ENCODE measurements at places on chromosomes 5 and 9.

DNA sequence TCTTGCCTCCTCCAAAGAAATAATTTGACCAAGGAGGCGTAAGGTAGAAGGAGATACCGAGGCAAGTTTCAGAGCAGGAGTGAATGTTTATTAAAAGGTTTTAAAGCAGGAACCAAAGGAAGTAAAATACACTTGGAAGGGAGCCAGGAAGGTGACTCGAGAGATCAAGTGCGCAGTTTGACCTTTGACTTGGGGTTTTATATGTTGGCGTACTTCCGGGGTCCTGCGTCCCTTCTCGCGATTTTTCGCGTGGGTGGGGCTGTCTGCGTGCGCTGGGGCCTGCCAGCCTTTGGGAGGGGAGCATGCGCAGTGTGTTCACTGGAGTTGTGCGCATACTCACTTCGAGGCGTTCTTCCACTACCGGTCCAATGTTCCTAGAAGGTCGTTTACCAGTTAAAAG, 166.0 kb upstream of the IRX2 start:
- DNase-seq = no peak

GRCh38 chr9:19176856-19177255, 49.6 kb upstream of the PLIN2 start:
- DNase-seq = no peak

GRCh38 chr5:129110742-129111141, 16.2 kb downstream of the ISOC1 start:
- DNase-seq = no peak

GRCh38 chr5:122584411-122585300, 190.2 kb upstream of the SNX2 start:
- DNase-seq = no peak

DNA sequence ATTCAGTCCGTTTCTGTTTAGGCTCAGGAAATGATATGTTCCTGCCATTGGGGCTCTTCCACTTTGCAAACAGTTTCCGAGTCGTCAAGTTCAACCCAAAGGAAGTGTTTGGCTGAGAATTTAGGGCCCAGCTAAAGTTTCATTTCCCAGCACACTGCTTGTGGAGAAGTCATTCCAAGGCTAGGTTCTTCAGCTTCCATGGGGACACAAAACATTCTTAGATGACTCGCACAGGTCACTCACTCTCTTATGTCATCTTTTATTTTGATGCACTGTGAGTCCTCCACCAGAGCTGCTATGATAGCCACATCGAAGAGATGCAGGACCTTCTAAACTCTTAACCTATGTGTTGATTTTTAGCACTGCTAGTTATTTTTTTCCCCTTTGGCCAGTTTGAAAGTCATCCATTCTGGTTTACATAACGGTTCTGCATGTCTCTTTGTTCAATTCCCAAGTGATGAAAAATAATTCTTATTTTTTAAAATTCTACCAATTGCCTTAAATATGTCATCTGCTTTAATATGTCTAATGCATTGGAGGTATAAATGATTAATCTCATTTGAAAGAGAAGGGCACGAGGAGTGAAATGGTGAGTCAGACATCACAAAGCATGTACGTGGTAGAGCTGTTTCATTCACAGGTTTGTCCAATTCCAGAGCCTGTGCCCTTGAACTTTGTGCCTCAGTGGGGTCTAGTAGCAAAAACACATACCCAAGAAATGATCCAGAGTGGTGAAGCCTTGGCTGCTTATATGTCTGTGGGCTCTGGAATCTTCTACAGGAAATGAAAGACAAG, 84.3 kb downstream of the ZNF462 start:
- DNase-seq = no peak

DNA sequence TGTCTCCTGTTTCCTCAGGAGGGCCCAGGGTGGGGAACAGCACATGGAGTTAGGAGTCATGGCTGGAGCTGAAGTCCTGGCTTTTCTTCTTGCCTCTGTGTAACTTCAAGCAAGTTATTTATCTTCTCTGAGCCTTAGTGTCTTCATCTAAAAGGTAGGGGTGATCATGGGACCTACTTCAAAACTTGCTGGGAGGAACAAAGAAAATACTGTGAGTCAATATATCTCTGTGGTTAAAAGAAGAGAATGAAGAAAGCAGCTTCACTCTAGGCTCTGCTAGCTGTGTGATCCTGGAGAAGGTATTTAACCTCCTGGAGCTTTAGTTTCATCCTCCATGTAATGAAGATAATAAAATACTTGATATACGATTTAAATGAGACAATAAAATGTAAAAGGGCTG, 26.5 kb downstream of the AFAP1L1 start:
- no peak for DNase-seq

- DNase-seq = no peak
Measured at GRCh38 chr9:81823672-81824554, 104.3 kb upstream of the SPATA31D4 start.

DNA sequence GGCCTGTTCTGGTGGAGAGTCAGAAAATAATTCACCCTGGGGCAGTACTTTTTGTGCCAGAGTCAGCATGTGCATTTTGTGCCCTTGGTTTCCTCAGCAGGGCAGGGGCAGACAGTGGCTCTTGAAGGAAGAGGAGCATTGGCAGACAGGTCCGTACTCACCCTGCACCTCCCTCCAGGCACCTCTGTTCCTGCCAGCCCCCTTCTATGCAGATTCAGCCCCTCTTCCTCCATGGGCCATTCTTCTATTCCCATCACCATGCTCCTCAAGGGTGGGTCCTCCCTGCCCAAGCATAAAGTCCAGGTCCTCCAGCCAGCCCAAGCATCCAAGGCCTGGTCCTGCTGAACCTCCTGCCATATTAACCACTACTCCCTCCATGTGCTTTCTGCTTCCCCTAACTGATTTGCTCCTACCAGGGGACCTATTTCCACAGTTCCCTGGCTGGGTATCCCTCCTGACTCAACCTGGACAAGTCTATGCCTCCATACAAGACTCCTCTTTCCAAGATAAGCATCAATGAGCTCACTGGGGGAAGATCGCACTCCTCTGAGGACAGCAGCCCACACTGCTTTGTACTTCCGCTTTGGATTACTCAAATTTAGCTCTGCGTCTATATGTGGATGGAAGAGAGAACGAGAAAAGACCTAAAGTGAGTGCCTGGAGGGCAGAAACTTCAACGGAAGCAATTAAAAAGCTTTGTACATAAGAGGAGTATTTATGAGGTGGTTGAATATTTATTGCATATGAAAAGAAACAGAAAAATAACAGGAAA, 9.3 kb upstream of the ACSL6 start:
- DNase-seq = no peak

DNA sequence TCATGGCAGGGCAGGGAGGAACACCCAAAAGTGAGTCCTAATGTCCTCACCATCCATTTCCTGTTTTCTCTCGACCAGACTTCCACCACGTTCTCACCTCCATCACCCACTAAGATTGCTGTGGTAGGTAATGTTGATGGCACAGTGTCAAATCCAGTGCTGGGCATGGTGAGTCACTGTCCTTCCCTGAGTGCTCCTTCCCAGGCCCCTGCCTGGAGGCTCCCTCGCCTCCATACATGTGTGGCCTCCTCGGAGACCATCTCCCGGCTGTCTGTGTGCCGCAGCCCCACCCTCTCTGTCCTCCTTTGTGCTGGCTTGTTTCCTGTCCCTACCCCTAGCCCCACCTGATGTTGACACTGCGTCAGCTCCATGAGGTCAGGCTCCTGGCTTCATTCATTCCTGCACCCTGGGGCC, 177.5 kb downstream of the SYK start:
- no peak for DNase-seq

- DNase-seq = no peak
Measured at GRCh38 chr9:114503522-114504340, 1.5 kb downstream of the WHRN start.

GRCh38 chr5:113169720-113170119, 193.1 kb downstream of the DCP2 start:
- DNase-seq = no peak

DNA sequence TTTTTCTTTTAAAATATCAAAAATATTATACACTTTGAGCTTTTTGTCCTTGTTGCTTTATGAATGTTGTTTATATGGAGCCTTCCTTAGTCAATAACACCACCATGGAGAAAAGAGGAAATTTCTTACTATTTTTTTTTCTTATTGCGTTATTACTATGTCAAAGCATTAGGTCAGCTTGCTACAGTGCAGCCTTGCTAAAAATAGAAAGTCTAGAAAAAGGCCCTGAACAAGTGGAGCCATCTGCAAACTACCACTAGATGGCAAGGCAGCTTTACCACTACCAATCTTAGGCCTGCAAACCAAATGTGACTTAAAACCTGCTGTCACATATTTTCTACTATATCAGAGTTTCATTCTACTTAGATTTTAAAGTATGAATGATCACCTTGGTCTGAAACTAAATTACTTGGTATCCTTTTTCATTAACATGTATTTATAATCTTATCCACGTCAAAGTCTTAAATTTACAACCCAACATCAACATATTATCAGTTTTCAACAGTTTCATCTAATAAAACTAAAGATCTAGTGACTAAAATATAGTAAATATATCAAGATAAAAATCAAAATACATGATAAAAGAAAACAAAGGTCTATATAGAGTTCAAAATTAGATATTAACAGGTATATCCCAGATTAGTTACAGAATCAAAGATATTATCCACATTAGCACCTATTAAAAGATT, 113.1 kb upstream of the ACOT12 start:
- DNase-seq = no peak

- DNase-seq = no peak
Measured at GRCh38 chr9:23841304-23841703, 15.3 kb upstream of the ELAVL2 start.

All from lower lobe of right lung (tissue), 2 donors.